Inflammatory macrophage (primary cell): ENCODE measurements at places on chromosomes 5 and 9.
A peak's percentile ranks its signal among the peaks of the same experiment; 100 is the strongest.

DNA sequence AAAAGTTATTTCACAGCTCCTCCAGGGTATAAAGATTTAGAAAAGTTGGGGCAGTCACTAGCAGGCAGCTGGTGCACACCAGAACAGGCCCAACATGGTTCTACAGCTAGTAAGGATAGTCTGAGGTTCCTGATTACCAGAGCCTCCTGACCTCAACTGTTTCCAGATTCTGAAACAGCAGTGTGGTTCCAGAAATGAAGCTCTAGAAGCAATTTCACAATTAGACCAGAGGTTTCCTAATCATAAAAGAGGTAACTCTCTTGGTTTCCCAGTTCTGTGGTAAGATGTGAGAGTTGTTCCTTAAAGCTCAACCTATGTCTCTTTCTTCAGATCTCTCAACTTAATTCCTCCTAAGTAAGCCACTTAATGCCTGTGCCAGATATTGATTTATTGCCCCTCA is 11.9 kb downstream of the AGTPBP1 start:
- peak; percentile 88 for DNase-seq

GRCh38 chr5:78320401-78320800 is 25.9 kb upstream of the AP3B1 start:
- peak; percentile 56 for DNase-seq

DNA sequence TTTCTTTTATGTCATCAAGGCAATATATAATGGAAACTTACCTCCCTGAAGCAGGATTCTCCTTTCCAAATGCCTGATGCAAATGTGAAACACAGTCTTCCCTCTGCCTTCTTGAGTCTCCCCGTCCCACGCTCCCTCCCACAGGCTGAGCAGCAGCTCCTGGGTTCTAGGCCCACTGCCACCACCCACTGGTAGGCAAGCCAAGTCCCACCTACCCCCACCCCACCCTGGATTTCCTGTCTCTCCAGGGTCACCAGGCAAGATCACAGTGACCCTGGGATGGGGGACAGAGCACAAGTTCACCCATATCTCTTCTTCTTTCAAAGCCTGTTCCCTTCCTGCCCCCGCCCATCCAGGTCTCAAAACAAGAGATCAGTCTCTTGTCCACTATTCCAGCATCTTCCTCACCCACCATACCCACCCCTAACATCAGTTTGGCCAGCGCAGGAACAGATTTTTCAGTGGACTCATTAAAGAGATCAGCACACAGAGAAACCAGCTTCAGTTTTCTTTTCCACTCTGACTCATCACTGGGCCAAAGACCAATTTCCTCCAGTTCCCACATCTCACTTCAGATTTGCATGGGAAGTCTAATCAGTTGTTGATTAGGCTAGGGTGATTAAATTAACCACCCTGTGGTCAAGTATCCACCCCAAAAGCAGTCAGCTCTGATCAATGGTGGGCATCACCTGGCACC is 151.5 kb downstream of the ACTL7B start:
- DNase-seq = no peak

GRCh38 chr5:65769539-65769938 is 47.5 kb downstream of the NLN start:
- DNase-seq = no peak

- no peak for DNase-seq
Measured at GRCh38 chr5:134550271-134551214, 25.1 kb downstream of the JADE2 start.

DNA sequence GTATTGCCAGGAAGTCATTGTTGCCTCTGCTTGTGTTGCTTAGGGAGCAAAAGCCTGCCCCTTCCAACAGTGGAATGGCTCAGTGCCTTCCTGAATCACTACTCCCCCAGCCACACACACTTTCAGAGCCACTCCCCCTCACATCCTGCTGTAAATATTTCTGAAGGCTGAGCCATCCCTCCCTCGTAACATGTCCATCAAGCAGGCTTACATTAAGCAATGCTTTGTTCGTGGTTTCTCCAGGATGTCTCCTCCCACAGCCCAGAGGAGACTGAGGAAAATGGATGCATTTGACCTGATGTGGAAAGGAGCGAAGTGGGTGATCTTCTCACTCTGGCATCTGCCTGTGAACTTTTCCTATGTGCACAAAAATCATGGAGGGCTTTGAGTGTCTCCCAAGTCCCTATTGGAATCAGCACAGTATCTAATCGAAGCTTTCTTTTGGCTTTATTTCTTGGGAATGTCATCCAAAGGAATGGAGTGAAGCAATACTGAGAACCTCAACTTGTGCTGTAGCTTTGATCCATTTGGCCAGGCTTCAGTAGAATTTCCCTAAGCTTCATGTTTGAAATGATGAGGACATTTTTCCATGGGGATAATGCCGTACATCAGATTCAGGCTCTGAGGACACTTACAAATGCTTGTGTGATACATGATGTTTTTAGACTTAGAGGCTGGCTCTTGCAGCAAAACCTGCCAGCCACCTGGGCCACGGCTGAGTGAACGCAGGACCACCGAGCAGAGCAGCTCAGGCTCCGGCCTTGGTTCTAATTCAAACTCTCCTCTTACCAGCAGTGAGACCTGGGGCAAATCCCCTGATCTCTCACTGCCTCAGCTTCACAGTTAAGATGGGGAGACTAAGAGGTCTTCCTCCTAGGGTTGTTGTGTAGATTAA is 389.1 kb downstream of the ENC1 start:
- DNase-seq = peak; percentile 86

GRCh38 chr9:127349483-127350113 is 47.4 kb upstream of the SLC2A8 start:
- DNase-seq = no peak
